ENCODE measurements at places on chromosomes 16 and 17.

DNA sequence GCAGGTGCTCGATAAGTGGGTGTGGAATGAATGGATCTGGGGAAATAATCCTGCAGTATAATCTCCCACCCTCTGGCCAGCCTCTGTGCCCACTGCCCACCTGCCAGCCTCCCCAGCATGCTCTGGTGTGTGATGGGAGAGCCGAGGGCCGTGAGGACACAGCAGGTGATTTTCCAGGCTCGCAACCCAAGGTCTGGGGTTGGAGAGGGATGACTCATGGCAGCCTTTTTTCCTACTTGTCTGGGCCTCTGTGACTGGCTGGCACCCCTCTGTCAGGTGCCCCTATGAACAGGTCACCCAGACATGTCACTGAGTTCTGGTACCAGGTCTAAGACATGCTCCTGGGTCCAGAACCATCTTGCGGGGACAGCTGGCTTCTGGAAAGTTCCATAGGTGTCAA, 385.7 kb upstream of the TNRC6C start:
- no peak for DNase-seq

GRCh38 chr16:75847172-75847571, 120.9 kb upstream of the CPHXL start:
- no peak for DNase-seq

- no peak for DNase-seq
These were observed 27.1 kb upstream of the SOX9 start for GRCh38 chr17:72093707-72094106.

DNA sequence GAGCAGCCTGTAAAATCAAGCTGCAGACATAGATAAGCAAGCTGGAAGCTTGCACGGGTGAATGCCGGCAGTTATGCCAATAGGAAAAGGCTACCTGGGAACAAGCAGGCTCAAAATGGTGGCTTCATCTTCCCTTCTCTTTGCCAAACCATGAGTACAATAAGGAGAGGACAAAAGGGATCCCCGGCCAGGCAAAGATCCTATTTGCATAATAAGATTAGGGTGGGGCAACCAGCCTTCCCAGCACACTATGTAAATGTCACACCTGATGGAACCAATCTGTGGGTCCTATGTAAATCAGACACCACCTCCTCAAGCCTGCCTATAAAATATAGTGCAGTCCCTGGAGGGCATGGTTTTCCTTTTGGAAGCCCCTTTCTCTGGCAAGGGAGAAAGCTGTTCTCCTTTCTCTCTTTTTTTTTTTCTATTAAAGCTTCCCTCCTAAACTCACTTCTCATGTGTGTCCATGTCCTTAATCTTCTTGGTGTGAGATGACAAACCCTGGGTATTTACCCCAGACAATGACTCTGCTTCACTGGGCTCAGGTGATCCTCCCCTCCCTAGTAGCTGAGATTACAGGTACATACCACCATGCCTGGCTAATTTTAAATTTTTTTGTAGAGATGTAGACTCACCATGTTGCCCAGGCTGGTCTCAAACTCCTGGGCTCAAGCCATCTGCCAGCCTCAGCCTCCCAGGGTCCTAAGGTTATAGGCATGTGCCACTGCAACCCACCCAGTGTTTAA, 44.2 kb downstream of the PSMD12 start:
- DNase-seq, result peak; percentile 72

- no peak for DNase-seq
These were observed 290.4 kb upstream of the DYNLRB2 start for GRCh38 chr16:80250381-80250780.

- DNase-seq, result no peak
These were observed 26.9 kb downstream of the HSD17B2 start for GRCh38 chr16:82061861-82062525.

DNA sequence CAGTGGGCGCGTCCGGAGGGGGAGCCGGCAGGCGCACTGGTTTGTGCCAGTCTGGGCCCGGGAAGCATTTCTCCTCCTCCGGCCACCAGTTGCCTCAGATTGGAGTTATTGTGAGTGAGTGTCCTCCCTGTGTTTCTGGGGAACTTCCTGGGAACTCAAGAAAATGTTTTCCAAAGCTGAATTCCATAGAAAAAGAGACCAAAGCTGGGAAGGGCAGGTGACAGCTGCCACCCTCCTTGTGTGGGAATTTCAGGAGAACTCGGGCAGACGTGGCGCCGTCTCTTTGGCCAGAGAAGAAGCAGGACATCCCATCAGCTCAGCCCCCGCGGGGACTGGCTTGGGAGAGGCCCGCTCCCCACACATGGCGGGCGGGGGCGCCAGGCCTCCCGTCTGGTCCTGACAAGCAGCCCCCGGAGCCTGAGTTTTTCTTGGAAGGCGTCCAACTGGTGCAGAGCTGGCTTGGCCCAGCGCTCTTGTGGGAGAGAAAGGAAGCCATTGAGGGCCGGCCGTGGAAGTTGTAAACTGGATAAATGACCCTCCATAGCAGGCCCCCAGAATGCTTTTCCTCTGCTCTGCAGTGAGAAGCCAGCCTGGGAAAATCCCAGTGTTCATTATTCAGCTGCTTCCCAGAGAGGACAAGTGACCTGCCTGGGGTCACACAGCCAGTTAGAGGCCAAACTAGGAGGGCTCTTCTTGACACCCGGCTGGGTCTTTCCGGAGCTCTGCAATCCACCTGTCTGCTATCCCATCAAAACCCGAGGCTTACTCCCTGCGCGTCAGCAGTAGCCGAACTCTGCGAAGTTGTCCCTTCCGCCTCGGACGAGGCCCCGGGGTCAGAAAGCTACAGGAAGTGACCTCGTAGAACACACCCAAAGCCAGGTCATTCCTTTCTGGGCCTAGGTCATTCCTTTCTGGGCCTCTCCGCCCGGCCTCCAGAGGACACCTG, 39.2 kb upstream of the GSE1 start:
- DNase-seq, result no peak

- DNase-seq, result no peak
These were observed 76.5 kb upstream of the ZNF423 start for GRCh38 chr16:49932434-49932833.

- no peak for DNase-seq
These were observed 459.3 kb downstream of the HS3ST3B1 start for GRCh38 chr17:14760212-14760611.

DNA sequence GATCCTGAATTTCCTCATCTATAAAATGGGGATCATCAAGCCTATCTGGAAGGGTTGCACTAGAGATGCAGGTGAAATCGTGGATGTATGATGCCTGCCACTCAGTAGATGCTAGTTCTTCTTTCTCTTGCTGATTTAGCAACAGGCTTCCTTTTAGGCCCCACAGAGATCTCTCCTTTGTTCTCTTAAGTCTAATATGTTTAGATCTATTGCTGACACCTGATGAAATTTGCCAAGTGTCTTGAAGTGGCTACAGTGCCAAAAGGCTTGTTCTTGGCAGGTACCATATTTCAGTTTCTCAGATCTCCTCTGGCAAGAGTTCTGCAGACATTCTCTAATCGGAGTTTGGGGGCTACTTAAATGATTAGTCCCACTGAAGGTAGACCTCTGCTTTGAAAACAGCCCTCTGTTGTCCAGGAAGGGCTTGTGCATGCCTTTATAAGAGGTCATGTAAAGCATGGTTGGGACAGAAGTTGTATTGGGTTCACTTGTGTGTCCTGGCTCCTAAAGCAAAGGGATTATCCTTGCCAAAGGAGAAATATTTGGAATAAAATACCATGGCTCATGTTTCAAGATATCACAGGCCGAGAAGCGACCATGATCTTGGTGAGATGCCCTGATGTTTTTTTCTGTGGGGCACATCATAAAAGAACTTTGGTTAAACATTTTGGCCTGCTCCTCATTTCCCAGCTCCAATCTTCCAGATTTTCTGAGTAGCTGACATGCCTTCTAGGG, 234.0 kb downstream of the MSI2 start:
- no peak for DNase-seq

- no peak for DNase-seq
These were observed 750 bp upstream of the GSDMB start for GRCh38 chr17:39919087-39919683.

GRCh38 chr16:79599256-79599836, 1.2 kb downstream of the MAF start:
- DNase-seq, result no peak

DNA sequence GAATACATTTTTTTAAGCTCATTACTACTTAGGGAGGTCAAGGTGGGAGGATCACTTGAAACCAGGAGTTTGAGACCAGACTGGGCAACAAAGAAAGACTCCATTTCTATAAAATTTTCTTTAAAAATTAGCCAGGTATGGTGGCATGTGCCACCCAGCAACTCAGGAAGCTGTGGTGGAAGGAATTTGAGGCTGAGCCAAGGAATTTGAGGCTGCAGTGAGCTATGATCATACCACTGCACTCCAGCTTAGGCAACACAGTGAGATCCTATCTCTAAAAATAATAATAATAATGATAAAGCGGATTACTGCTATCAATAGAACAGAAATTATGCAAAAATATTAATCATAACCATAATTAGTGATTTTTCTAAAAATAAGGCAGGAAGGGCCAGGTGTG, 170.3 kb downstream of the COPRS start:
- DNase-seq, result no peak

DNA sequence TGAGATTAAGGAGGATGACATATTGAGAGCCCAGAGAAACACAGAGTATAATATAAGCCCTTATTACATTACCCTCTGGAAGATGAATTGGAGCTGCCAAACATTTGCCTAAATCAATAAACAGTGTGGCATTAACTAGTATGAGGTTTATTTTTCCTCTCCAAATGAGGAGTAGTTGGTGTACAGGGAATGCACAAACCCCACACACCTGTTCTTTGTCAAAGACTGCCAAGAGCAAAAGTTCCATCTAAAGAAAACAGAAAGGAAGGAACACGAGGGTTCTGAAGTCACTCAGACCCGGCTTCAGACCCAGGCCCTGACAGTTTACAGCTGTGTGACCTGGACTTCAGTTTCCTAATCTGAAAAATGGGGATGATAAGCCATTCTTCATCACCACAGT, 138.1 kb downstream of the SHISA9 start:
- no peak for DNase-seq

GRCh38 chr16:88194397-88195268, 188.1 kb upstream of the ZNF469 start:
- no peak for DNase-seq

DNA sequence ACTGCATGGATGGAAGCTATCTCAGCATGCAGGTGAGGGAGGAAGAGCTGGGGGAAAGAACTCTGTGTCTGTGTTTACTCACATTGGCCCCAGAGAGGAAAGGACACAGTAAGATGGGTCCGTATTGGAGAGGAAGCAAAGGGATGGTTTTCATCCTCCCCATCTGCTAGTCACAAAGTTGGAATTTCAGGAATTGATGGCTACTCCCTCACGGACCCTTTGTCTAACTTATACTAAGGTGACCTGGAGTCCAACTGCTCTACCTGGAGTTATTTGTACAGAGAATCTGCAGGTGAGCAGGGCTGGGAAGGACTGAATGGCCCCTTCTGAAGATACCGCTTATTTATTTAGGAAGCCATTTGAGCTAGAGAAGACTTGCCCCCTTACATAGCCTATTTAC, 55.1 kb downstream of the WNT3 start:
- no peak for DNase-seq

- no peak for DNase-seq
These were observed 414.1 kb upstream of the GOT2 start for GRCh38 chr16:59148056-59148768.

DNA sequence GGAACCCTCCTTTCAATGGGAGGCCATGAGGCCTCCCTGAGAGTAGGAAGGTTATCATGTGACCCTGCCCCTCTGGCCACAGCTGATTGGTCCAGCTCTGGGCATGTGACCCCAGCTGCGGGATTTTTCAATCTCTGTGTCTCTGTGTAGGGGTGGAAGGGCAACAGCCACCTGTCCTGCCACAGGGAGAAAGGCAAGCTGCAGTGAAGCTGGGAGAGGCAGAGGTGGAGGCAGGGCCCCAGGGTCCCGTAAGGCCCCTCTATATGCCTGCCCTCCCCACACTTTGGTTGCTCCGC, 10.9 kb downstream of the DNAAF8 start:
- no peak for DNase-seq

DNA sequence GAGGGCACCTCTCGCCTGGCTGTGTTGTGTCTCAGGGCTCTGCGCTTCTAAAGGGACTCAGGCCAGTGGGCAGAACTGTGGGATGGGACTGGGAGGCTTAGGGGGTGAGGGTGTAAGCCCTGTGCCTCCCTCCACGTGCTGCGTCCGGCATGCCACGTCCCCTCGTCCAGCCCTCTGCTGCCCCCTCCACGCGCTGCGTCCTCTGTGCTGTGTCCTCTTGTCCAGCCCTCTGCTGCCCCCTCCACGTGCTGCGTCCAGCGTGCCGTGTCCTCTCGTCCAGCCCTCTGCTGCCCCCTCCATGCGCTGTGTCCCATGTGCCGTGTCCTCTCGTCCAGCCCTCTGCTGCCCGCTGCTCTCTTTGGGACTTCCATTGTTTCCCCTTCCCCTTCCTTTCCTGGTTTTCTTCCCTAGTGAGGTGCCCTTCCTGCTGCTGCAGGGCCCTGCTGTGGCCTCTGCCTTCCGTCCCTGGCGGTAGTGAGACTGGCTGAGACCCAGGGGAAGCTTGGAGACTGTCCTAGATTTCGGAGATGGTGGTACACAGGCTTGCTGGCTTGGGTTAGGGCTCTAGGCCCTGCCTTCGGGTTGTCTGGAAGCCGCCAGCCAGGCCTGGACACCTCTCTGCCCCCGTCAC, 6.4 kb upstream of the ZNF750 start:
- no peak for DNase-seq

- no peak for DNase-seq
These were observed 20.5 kb upstream of the PABPN1L start for GRCh38 chr16:88886845-88887521.

DNA sequence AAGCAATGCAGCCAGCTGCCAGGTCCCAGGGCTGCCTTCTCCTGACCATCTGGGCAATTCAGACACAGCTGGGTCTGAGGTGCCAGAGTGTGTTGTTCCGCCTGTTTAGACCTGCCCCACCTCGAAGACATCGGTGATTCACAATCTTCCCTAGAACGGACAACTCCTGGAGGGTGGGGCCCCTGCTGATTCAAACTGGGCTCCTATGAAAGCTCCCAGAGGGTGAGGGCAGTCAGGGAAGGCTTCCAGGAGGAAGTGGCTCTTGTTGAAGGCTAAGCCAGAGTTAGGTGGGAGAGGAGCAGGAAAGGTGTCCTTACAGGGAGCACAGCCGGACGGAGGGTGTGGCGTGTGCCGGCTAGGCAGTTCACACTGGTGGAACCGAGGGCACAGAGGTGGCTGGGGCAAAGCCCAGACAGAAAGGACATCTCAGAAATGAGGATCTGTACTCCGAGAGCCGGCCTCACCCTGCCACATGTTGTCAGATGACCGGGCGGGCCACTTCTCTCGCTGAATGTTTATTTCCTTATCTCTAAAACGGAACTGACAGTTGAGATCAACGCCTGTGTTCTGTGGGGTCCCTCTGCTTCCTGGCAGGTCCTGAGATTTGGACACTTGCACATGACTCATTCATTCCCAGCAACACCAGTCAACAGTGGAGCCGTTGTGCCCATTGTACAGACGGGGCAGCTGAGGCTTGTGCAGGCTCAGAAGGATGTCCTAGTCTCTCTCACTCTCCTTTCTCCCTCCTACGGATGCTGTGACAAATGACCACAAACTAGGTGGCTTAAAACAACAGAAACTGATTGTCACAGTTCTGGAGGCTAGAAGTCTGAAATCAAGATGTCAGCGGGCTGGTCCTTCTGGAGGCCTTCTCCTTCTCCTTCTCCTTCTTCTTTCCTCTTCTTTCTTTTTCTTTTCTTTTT, 26.9 kb upstream of the LITAF start:
- no peak for DNase-seq

Data from iPS DF 19.7 (cell line).